ENCODE measurements at places on chromosomes 5 and 9.

DNA sequence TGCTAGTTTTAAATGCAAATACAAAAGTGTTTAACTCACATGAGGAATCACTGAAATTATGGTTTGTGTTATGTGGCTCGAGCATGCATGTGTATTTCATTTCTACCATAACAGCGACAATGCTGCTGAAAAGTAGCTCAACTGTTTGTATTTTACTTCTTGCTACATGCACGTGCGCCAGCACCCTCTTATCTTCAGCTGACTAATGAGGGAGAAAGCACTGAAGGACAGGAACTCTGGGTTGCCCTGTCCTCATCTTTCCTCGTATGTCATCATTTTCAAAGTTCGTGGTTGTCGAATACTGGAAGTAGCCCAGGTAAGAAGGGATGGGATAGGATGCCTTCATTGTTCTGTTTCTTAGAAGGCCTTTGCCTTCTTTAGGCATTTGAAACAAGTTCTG lies 120.3 kb downstream of the SYK start:
- no peak for DNase-seq

DNA sequence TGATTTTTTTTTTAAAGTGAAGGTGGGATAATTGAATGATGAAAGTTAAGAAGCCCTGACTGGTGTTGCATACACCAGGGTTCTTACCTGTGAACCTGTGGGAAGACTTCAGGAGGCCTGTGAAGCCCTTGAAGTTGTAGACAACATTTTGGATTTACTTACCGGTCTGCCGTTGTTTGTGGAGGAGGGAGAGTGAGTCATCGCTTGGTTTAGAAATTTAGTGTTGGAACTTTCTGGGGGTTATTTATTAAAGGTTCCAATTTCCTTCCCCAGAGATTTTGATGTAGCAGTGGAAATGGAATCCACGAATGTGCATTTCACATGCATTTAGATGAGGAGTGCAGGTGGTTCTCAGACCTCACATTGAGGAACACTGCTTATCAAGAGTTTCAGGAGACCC lies 49.6 kb downstream of the ARHGAP26 start:
- no peak for DNase-seq

GRCh38 chr9:72013292-72013760 lies 47.1 kb downstream of the C9orf57 start:
- no peak for DNase-seq

GRCh38 chr5:112316006-112316405 lies 103.1 kb downstream of the EPB41L4A start:
- no peak for DNase-seq

DNA sequence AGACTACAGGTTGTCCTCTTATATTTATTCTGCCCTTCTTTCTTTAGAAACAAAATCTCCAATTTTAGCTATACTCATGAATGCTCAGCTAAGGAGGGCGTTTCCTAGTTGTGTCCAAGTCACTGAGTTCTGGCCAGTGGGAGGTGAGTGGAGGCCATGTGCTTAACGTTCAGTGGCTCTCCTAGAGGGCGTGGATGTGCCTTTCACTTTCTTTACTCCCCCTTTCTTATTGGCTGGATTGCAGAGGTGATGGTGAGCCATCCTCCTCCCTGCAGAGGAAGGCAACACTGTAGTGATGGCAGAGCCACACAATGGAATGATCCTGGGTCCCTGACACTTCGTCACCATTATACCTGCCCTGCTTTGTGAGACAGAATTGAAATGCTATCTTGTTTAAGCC lies 54.6 kb downstream of the ALG2 start:
- no peak for DNase-seq

GRCh38 chr5:114327987-114328386 lies 33.9 kb upstream of the KCNN2 start:
- DNase-seq = no peak

DNA sequence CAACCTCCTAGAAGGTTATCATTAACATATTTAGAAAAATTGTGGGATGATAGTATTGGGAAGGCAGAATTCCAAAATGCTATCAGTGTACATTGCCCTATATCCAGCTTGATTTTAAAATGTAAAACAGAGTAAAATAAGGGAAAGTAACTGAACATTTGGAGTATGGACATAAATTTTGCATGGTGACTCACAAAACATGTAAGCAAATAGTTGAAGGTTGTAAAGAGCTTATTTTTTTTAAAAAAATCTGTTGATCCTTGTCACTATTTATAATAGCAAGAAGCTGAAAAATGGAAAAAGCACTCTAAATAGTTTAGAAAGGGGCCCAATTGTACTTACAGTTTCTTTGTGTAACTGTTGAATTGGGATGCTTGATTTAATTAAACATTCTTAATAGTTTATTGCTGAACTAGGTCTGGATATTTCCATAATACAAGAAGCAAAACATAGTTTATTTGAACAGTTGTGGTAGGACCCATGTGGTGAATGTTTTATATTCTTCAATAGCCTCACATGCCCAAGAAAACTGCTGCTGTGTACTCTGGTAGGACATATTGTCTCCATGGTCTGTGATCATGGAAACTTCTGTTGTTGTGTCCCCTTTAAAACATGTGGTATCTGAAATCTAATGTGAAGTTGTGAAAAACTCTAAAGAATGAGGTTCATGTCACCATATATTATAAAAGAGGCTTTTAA lies 82.4 kb downstream of the NNT start:
- no peak for DNase-seq

- DNase-seq = no peak
Observed at GRCh38 chr5:179918742-179919486, 11.2 kb upstream of the TBC1D9B start.

- no peak for DNase-seq
Observed at GRCh38 chr9:117535434-117535833, 120.6 kb upstream of the ASTN2 start.

GRCh38 chr5:146751054-146751453 lies 127.5 kb downstream of the PPP2R2B start:
- DNase-seq = no peak

DNA sequence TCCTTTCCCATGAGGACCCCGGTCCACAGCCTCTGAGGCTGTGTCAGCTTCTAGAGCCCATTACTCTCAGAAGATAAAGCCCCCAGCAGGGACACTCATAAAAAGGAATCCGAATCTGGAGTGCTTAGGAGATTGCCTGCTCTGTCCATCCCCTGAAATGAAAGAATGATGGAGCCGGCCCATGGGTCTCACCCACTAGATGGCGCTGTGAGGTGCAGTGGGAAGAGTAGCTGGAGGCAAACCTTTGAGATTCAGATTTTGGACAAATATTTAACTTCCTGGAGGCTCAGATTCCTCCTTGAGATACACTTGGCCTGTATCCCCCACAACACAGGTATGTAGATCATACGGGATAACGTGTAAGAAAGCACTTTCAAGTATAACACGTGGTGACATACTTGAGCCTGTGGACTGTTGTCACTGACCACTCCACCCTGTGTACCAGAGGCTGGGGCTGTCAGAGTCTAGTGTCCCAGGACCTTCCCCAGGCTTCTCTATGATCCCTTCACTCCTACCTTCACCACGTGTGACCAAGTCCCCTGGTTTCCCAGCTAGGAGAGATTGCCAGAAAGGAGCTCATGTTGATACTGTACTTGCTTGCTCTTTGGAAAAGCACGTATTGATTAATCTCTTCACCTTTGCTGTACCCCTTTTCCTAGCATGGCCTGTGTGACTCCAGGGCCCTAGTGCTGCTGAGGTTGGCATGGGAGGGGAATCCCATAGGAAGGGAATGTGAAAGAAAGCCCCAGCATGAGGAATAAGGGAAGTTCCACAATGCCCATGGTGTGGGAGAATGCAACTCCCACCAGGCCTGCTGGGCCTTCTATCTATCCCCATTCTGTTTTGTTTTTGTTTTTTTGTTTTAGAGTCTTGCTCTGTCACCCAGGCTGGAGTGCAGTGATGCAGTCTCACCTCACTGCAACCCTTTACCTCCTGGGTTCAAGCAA lies 32.1 kb downstream of the TRMO start:
- no peak for DNase-seq

- DNase-seq = no peak
Observed at GRCh38 chr9:123933440-123934212, 3.7 kb upstream of the DENND1A start.

- DNase-seq = no peak
Observed at GRCh38 chr5:154260224-154260927, 69.8 kb downstream of the GALNT10 start.

All from AG09319 (cell line).